ENCODE measurements at places on chromosomes 2 and 18.

DNA sequence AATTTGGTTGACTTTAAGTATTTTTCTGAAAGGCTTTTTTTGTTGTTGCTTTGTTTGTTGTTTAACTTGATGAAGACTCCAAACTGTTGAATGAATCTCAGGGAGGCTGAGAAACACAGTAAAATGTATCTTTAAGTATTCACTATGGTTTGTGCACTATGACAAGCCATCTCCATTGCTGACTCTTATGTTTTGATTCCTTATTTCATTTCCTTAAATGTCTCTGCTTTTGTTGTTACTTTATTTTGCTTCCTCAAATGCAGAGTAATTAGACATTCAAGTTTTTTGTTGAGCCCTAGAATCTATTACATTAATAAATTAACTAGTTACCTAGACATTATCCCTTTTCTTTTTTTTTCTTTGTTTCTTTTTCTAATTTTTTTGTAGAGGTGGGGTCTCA lies 46.3 kb upstream of the SLC39A10 start:
- no peak for DNase-seq

DNA sequence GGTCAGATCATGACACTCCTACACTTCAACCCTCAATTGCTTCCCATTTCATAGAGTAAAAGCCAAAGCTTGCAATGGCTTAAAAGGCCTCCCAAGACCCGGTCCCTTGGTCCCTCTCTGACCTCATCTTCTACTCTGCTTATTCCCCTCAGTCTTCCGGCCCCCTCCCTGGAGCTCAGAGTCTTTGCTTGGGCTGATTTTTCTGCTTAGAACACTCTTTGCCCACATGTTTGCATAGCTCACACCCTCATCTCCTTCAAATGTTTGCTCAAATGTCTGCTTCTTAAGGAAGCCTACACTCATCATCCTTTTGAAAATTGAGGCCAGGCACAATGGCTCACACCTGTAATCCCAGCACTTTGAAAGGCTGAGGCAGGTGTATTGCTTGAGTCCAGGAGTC lies 65.6 kb upstream of the CAPN13 start:
- DNase-seq, result no peak

DNA sequence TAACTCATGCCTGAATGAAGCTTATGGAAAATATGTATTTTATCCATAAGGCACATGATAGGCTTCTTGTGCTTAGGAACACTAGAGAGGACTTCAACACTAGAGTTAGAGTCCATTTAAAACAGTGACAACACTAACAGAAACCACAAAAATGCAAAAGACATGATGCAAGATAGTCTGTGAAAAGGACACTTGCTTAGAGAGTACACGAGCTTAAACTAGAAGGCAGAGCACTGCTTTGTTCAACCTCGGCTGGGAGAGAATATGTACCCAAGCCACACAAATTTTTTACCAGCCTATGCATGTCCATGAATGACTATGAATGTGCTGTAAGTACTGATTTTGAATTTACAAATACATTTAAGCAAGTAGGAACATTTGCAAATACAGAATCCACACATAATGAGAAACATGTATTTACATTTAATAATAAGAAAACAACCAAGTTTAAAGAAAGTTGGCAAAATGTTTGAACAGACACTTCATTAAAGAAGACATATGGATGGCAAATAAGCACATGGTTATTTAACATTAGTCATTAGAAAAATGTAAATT lies 130.6 kb downstream of the SPOPL start:
- no peak for DNase-seq

GRCh38 chr2:75545387-75545786 lies 15.4 kb downstream of the EVA1A start:
- DNase-seq, result no peak

GRCh38 chr2:23597687-23598086 lies 212.7 kb downstream of the KLHL29 start:
- DNase-seq, result no peak

DNA sequence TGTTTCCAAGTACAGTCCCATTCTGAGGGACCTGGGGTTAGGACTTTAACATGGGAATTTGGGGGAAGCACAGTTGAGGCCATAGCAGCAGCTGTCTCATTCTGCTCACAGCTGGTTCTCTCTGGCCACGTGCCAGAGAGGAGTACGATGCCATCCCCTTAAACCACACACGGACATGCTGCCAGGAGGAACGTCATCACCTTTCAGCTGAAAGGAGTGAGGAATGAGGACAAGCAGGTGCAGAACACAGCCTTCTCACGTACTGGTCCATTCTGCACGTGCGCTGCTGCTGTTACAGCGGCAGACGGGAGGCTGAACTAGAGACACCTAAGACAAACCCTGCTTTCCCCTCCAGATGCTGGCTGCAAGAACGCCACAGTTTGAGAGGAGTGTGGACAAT lies 33.5 kb downstream of the ODC1 start:
- no peak for DNase-seq

GRCh38 chr2:240896871-240897692 lies 1.1 kb upstream of the MAB21L4 start:
- DNase-seq, result no peak

GRCh38 chr2:31413862-31414550 lies 536 bp downstream of the XDH start:
- no peak for DNase-seq

GRCh38 chr18:26414901-26415440 lies 133.4 kb downstream of the KCTD1 start:
- DNase-seq, result no peak

DNA sequence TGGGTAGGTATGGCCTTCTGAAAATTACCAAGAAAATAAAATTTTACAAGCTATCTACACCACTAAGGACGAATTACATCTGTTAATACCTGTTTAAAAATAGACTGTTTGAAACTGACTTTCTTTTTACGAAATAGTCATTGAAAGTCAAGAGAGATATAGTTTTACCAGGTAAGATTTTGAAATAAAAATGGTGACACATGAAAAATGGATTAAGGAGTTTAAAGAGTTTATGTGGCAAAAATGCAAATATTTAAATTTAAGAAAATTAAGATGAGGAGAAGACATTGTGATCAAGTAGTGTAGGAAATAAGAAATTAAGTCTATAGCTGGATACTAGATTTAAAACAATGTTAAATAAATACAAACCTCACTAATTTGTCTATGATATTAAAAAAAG lies 271.5 kb downstream of the TRIB2 start:
- no peak for DNase-seq

DNA sequence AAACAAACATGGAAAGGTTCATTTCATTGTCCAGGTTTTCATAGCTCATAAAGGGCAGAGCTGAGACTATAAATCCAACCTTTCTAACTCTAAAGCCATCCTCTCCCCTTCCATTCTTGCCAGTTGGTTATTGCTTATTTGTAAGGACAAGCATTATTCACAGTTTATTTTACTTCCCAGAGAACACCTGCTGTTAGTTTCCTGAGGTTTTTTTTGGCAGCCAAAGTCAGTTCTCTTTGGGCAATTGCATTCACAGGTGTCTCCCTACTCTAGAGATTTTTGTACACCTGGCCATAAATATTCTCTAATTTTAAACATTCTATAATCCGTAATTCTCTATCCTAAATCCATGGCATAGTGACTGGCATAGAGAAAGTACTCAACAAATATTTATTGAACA lies 87.3 kb upstream of the SPHKAP start:
- DNase-seq, result no peak

DNA sequence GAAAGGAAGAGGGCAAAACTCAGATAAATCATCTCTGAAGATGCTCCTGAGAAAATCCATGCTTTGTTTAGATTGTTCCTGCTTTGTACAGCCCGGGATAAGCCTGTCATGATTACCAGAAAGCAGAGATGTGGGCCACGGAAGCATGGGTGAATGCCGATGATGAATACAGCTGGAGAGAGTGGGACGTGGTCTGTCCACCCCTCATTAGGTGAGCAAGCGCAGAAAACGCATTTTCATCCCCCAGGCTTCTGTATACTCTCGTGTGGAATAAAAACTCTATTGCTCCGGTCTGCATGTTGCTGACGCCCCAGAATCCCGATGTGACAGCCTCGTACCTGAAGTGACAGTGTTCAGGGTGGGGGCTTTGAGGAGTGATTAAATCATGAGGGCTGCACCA lies 52.0 kb upstream of the SALL3 start:
- DNase-seq, result no peak

GRCh38 chr2:195047955-195048354 lies 609.1 kb upstream of the SLC39A10 start:
- no peak for DNase-seq

- DNase-seq, result peak; percentile 65
These were observed 32.3 kb downstream of the DNMT3A start for GRCh38 chr2:25309402-25309801.

DNA sequence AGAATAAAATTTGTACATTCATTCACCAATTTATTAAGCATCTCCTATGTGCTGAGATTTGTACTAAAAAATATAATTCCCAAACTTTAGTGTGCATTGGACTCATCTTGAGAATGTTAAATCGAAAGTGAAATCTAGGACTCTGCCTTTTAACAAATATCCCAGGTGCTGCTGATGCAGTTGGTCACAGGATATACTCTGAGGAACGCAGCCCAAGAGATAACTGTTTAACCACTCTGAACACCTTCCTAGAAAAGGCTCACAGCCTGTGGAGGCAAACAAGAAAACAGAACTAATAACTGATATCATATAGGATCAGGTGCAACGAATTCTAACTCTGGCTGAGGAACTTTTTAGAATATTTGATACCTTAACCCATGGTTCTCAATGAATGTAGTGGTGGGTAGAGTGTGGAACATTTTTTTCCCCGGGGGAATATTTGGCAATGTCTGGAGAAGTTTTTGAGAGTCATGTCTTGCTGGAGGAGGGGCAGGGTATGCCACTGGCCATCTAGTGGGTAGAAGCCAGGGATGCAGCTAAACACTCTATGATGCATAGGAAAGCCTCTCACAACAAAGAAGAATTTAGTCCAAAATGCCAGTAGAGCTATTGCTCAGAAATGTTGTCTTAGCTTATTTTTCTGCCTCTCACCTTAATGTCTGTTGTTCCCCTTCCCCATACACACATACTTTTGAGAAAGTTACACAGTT lies 96.5 kb downstream of the EHBP1 start:
- no peak for DNase-seq

GRCh38 chr2:129565551-129566109 lies 413.8 kb upstream of the RAB6C start:
- DNase-seq, result no peak

DNA sequence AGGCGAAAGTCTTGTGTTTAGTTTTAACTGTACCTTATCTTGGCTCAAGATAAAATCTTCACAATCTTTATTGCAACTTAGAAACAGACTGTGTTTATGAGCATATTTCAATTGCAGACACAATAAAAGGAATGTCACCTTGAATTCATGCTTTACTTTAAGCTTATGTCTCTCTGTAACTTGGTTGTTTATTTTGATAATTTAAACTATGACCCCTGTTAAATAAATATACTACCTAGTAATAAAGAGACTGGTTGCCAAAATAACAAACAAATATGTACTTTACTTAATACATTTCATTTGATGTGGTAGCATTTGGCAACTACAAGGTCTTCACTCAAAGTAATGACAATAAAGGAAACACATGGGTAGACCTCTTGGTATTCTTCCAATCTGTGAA lies 202.6 kb downstream of the KCNJ3 start:
- DNase-seq, result no peak

- DNase-seq, result no peak
These were observed 35.7 kb upstream of the RAB1A start for GRCh38 chr2:65165558-65165957.

- no peak for DNase-seq
These were observed 62.6 kb downstream of the PTPN2 start for GRCh38 chr18:12821408-12821807.

DNA sequence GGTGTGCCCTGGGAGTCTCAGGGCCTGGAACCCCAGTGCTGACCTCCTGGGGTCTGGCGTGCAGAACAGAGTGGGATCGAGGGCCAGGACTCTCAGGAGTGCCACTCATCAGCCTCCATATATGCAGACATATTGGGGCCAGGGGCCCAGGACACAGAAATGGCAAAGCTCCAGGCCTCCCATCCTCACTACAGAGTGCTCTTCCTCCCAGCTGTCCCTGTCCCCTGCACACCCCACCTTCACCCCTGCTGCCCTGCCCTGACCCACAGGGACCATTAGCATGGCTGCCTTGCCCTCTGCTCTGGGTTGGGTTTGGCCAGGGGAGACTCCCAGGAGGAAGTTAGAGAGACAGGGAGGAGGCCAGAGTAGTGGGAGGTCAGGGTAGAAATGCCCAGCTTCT lies 2.8 kb downstream of the TEX51 start:
- DNase-seq, result no peak

- no peak for DNase-seq
These were observed 1127.9 kb upstream of the CHAC2 start for GRCh38 chr2:52639692-52640091.

- no peak for DNase-seq
These were observed 27.2 kb upstream of the FBLN7 start for GRCh38 chr2:112110966-112111365.

DNA sequence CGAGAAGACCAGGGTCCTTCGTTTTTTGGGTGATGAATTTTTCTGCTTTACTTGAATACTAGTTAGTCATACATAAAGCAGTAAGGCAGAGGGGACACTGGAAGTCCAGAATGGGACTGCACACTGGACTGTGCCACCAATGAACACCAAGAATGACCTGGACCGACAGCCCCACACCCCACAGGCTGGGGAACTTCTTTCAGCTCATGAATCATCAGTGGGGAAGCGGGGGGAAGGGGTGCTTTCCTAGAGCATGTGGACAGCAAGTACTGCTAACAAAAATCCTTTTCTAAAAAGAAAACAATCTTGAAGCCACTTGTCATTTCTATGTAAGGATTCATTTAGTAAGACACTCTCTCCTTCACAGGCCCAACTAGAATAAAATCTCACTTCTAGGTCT lies 86.0 kb downstream of the DTNB start:
- no peak for DNase-seq

- DNase-seq, result no peak
These were observed 35.0 kb downstream of the TSN start for GRCh38 chr2:121790276-121790956.

DNA sequence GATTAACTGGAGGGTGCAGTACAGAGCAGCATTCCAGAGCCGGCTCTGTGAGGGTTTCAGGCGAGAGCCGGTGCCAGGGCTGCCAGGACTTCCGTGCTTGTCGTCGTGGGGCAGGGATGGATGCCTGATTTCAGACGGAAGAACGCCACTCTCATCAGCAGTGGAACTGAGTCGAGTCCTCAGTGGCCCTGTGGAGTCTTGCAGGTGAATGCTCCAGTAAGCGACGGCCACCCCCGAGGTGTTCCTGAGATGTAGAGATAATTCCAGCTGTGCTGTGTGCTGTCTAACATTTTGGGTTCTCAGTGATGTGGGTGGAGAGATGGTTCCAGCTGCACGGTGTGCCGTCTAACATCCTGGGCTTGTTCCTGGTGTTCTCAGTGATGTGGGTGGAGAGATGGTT lies 103.1 kb upstream of the ALKAL2 start:
- DNase-seq, result no peak

- DNase-seq, result no peak
These were observed 72.7 kb upstream of the MAP3K20 start for GRCh38 chr2:173002751-173003541.
